NCI-H1092 treated with DMSO at 0.1 percent for 48 hours (cell line): ENCODE measurements at places on chromosomes 5 and 9.

DNA sequence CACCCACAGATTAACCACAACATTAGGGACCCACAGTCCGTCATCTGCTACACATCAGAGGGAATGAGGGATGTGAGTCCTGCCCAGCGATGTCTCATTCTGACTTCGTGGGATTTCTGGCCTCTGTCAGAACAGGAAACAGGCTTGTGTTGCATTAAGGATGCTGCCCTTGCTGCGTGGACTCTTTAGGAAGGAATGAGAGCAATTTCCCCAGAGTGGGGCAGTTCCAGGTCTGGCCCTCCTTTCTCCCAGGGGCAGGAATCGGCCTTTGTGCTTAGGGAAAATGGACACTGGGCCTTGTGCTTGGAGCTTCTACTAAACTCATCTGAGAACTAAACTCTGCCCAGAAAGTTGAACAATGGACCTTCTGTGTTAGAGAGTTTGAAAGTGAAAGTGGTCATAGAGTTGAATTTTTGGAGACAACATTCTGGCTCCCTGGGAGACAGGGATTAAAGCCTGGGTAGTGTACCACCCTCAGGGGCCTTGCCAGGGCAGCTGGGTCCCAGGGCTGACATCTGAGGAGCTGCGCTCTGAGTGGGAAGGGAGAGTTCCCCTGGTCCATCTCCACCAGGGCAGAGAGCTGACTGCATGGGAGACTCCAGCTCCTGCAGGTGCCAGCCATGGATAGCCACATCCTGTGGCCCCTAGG, 37.8 kb upstream of the S1PR3 start:
- no peak for DNase-seq

GRCh38 chr9:33289496-33289895, 820 bp upstream of the NFX1 start:
- DNase-seq = no peak

GRCh38 chr5:31500256-31500655, 31.6 kb downstream of the DROSHA start:
- DNase-seq = no peak

DNA sequence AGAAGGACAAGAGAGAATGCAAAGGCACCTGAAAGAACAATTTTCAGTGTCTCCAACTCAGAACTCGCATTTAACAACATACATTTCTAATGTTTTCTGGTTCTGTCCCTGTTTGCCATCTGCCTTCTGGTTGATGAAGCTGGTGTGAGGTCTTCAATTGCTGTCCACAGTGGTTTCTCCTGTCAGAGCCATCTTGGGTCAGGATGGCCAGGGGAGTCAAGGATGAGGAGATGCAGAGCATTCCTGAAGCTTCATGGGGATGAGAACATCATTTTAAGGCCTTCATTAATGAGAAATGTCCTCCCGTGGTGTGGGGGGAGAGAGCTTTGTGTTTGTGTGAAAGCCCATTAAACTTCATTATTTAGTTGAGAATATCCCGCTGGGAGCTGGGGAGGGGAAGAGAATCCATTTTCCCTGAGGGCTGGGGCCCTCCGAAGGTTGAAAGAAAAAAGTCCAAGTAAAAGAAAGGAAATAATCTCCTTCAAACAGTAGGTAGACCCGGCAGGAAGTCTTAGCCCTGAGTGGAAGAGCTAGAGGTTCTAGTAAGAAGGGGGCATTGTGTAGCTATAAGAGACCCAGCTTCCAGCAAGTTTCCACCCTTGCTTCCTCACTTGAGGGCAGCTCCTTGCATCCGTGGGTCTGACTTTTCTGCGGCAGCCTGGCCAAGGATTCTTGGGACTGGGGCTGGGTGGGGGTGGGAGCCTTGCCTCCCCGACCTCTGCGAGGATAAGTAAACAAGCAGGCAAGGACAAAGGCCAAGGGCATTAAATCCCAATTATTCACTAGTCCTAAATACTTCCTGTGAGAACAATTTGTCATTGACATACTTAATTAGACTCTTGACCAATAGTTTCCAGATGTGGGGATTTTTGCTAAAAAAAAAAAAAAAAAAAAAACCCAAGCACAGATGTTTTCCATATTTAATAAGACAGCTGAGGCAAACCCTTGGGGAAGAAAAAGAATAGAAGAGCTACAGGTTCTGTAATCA, 119.2 kb downstream of the MSX2 start:
- no peak for DNase-seq

GRCh38 chr9:77440057-77440456, 208.1 kb downstream of the GNA14 start:
- peak; percentile 94 for DNase-seq

GRCh38 chr5:37966291-37966690, 126.5 kb upstream of the GDNF start:
- DNase-seq = no peak

DNA sequence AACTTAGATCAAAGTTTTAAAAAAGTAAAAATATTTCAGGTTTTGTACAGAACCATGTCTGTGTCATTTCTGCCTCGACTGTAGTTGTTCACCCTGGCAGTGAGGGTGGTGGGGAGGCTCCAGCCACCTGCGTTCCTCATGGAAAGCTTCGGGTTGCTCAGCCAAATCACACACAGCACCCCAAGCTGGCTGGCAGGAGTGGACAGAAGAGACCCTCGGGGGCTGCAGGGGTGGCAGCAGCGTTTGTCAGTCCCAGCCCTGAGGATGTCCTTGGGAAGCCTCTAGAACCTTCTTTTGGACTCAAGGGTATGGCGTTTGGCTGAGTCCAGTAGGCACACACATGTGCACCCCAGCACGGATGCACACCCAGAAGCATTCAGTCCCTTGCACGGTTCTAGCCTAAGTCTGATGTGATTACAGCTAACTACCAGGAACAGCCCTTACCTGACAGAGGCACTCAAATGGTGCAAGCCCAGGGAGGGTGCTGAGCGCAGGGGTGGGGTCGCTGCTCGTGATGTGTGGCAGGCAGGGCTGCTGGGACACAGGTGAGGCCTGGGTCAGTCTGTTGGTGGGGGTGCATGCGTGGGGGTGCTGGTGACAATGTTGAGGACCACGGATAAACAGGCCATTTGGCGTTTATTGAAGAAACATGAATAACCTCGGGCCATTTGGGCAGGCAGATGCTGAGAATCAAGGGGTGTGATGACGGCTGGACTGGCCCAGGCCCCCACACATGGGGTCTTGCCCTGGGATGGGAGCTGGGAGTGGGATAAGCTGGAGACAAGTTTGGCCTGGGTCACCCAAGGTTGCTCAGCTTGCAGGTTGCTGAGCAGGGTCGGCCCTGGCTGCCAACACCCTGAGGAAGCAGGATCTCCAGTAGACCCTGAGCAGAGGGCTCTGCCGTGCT, 103.4 kb downstream of the PHF2 start:
- no peak for DNase-seq

DNA sequence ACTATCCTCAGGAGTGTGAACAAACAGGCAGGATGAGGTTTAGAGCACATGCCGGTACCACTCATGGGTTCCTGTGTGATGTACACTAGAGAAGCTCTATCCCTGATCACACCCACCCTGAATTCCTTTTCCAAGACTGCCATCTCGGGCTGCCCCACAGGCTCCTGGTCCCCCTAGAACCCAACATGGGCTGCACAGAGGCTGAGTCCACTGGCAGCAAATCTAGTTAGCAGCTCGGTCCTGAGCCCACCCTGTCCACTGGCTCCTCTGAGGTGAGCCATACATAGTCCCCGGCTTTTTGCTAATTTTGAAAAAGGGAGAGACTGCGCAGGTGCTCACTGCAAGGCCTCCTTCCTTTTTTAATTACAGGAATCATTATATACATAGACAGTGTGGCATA, 227.0 kb downstream of the FSTL4 start:
- no peak for DNase-seq

DNA sequence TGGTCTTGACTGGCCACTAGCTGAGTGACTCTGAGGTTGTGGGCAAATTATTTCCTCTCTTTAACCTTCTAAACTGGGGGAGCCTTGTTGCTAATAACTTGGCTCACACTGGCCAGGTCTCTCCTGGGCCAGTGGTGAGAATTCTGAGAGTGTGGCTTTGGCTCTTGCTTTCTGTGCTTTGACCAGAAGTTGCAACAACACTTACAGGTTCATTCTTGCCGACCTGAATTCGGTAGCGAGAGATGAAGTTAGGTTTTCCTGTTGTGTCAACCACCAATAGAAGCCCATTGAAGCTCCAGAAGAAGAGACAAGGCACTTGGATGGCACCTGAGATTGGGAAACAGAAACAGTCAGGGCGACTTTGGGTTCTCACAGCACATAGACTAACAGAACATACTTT, 19.8 kb downstream of the FAXDC2 start:
- no peak for DNase-seq

DNA sequence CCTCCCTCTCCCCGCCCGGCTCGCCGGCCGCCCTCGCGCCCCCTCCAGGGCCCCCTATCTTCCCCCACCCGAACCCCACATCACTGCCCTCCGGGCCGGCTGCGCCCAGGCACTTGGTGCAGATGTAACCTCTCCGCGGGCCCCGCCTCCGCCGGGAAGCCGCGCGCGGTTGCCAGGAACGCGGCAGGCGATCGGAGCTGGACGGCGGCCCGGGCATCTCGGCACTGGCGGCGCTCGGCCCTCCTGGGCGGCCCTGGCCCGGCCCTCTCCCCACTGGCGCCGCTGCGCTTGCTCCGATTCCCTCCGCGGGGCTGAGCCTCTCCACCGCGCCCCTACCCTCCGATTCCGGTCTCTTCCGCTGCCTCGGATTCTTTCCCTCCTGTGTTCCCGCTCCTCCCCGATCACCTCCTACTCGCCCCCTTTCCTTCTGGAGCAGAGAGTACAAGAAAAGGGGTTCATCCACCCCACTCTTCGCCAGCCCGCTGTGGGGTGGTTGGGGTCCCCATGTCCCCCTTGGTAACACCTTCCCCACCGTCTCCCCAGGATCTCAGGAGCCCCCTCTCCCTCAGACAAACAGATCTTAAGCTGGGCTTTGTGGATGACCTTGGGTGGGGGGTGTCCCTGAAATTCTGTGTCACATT, 70.6 kb downstream of the C9orf50 start:
- DNase-seq = peak; percentile 61

GRCh38 chr5:97888439-97888838, 705.4 kb upstream of the RIOK2 start:
- DNase-seq = no peak

GRCh38 chr5:28014779-28015178, 976.4 kb upstream of the CDH9 start:
- DNase-seq = no peak

GRCh38 chr5:78064941-78065472, 229.5 kb downstream of the AP3B1 start:
- DNase-seq = no peak

DNA sequence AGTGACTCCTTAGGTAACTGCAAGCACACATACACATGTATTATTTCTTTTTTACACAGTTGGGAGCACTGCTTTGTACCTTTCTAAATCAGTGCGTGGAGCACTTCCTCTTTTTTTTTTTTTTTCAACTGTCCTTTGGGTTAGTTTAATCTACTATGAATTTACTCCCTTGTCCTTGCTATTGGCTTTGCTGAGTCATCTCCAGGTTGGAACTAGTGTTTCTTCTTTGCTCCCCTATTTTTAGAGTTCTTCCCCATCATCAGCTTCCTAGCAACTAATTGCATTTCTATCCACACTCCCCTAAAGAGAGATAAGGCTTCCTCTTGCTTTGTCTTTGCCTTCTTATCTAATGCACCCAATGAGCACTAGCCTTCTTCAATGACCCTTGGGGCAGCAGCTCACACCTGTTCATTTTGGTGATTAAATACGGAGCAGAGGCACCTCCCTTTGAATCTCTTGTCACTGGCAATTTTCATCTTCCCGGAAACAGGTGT, 24.3 kb downstream of the S100Z start:
- DNase-seq = no peak

DNA sequence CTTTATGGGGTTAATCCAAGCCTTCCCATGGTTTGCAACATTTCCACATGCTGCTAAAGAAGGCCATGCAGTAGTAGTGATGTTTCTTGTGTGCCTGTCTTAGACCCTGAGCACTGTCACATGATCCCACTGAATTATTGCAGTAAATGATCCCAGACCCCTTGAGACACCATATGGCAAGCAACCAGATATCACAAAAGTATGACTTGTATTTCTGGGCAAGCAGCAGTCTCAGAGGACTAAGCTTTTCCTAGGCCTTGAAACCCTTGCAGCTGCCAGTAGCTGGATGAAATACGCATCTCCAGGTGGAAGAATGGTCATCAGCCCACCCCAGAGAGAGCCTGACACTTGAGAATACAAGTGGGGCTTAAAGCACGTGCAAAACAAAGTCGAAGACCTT, 41.8 kb downstream of the CDO1 start:
- DNase-seq = no peak

DNA sequence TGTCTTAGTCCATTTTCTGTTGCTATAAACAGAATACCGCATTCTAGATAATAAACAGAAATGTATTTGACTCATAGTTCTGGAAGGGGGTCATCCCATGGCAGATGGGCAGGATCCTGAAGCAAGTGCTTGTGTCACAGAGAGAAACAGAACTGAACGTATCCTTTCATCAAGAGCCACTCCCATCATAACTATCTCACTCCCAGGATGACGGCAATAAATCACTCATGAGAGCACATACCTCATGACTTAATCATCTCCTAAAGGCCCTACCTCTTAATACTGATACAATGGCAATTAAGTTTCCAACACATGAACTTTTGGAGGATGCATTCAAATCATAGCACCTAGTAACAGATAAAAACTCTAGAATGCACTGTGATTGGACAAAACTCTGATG, 142.9 kb downstream of the CAMK4 start:
- no peak for DNase-seq

DNA sequence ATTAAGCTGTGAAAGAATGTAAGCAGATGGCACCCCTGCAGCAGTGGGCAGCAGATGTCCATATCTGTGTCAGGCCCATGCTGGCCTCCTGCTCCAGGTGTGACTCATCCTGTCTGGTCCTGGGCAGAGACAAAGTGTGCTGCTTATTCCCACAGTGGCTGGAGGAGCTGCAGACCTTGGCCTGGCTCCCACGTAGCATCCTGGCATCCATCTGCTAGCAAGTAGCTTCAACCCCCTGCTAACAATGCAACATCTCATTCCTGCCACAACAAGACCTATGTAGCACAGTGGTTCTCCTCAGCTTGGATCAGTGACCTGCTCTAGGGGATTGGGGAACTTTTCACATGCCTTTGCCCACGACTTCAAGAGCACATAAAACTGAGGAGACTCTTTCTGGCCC, 126.4 kb upstream of the SLC12A2 start:
- DNase-seq = no peak

- no peak for DNase-seq
These were observed 460.8 kb downstream of the MTRR start for GRCh38 chr5:8329773-8330172.

DNA sequence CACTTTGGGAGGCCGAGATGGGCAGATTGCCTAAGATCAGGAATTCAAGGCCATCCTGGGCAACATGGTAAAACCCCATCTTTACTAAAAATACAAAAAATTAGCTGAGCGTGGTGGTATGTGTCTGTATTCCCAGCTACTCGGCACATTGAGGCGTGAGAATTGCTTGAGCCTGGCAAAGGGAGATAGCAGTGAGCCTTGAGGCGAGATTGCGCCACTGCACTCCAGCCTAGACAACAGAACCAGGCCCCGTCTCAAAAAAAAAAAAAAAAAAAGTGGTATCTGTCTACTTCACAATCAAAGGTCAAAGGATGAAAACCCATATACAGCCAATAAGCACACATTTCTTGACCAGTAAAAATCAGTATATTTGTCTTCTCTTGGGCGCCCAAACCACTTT, 728.5 kb upstream of the ADAMTS16 start:
- DNase-seq = no peak

GRCh38 chr9:75186767-75187380, 98.6 kb downstream of the OSTF1 start:
- DNase-seq = no peak
